ENCODE measurements at places on chromosomes 2 and 18.

DNA sequence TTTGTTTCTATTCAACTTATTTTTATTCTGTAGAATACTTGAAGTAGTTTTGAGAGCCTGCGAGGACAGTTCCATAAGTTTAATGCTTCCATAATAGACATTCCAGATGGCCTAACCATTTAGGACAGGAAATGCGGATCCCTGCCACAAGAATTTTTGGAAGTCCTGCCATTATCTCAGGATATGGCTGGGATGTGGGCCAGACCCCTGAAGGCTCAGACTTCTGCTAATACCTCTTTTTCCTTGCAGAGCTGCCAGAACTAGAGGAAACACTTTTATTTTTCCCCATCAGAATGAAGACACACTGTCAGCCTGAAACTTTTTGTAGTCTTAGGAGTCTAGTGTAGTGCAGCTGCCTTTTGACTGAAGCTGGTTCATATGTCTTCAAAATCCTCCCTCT, 806.5 kb downstream of the TDRD15 start:
- no peak for DNase-seq

DNA sequence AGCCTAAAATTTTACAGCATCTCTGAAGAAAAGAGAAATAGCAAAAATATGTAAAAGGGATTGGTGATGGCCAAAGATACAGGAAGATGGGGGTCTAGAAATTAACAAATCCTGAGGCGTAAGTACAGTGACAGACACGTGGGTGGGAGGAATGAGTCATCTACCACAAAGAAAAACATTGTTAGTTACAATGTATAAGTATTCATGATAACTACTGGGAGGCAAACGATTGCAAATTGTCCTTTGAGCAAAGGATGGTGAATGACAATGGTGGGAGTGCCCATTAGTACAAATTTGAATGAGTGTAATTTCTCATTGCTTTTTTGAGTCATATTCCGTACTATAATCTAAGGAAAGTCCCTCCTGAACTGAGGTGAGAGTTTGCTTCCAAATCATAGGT, 809.0 kb upstream of the FAM98A start:
- DNase-seq: no peak

GRCh38 chr2:231228974-231229529, 30.6 kb downstream of the ARMC9 start:
- DNase-seq: no peak

DNA sequence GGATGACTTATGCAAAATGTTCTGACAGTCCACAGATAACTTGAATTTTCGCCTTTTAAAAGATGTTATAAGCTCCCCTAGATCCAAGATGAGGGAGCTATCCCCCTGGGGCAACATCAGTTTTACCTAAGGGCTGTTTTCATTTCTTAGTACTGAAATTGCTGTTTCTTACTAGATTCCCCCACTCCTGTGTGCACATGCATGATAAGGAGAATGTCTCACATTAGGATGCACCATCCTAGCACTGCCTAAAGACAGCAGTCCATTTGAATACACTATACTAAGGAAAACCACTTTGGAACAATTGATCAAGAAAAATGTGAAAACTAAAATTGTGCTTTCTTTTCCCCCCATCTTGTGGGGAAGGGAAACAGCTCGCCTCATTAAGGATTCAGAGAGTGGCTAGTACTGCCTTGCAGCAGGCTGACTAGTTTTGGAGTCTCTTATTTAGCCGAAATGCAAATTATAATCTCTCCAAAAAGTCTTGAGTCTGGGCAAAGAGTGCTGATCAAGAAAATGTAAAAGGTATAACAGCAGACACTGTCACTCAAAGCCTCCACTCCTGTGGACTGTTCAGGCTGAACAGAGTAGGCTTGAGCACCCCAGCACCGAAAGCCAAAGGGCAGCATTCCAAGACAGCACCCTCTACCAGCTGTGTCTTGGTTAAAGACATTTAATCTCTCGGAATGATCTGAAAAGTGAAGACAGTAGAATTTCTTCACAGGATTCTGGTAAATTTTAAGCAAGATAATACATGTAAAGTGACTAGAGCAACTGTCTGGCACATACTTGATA, 65.0 kb downstream of the ZNF385B start:
- DNase-seq: no peak

DNA sequence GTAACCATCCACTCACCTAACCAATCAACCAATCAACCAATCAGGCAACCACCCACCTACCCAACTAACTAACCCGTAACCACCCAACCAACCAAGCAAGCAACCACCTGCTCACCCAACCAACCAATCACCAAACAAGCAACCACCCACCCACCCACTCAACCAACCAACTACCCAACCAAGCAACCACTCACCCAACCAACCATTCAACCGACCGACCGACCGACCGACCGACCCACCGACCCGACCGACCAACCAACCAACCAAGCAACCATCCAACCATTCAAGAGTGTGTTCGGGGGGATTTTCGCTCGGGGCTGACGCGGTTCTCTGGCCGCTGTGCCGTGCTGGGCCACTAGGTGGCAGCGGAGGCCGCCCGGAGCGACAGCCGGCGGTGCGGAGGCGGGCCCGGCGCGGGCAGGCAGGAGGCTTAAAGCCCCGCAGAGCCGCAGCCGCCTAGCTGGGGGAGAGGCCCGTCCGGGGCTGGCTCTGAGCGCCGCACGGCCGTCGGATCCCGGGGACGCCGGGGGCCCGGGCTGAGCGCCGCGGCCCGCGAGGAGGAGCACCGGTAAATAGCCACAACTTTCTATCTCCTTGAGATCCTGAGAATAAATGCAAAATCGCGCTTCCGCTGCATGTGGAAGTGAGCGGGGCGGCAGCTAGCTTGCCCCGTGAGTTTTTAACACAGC, at the start of gene MC5R:
TSS of gene MC5R (plus strand) at position 443 of the 689 bp plus-strand sequence. CDS start 1,617 bp downstream, outside the sequence.
- DNase-seq: no peak

- no peak for DNase-seq
Observed at GRCh38 chr2:38439863-38440262, 62.8 kb upstream of the ATL2 start.

Measured in skeletal muscle cell (primary cell).